ENCODE measurements at places on chromosomes 7 and 10.
A peak's percentile ranks its signal among the peaks of the same experiment; 100 is the strongest.

DNA sequence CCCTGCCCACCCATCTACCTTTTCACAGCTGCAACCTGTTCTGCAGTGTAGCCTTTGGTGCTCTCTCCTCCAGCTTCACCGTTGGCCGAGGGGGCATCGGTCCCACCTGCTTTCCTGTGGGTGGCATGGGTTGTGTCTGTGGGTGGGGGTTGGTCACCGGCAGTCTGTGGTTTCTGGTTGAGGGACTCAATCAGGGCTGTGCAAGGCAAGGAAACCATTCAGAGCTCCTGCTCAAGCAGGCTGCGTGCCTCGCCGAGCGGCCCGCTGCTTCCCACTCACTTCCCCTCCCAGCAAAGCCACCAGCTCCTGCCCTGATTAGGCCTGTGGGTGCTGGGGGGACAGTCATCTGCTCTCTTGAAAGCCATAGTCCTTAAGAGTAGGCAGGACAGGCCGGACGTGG is 9.8 kb downstream of the DNAJB12 start:
- DNase-seq: no peak

GRCh38 chr7:5539013-5539411 is 115.4 kb upstream of the TNRC18 start:
- no peak for DNase-seq

- no peak for DNase-seq
These were observed 3.1 kb downstream of the MACC1 start for GRCh38 chr7:20214132-20214531.

GRCh38 chr7:30169579-30169978 is 34.8 kb downstream of the MTURN start:
- DNase-seq: peak; percentile 20

- no peak for DNase-seq
These were observed 5.3 kb downstream of the VAX1 start for GRCh38 chr10:117132751-117133231.

GRCh38 chr10:74871595-74872382 is 45.4 kb downstream of the KAT6B start:
- DNase-seq: no peak

- DNase-seq: no peak
These were observed 20.7 kb upstream of the ZNF212 start for GRCh38 chr7:149218469-149219420.

DNA sequence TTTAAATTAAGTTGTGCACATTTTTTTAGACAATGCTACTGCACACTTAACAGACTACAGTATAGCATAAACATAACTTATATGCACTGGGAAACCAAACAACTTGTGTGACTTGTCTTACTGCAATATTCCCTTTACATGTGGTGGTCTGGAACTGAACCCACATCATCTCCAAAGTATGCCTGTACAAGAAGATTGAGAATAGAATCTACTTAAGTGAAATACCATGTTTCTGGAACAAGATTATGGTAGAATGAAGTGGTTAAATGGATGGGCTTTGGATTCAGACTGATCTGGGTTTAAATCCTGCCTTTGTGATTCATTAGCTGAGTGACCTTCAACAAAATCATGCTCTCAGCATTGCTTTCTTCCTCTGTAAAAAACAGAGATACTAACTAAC is 30.7 kb downstream of the CUL2 start:
- DNase-seq: peak; percentile 70

DNA sequence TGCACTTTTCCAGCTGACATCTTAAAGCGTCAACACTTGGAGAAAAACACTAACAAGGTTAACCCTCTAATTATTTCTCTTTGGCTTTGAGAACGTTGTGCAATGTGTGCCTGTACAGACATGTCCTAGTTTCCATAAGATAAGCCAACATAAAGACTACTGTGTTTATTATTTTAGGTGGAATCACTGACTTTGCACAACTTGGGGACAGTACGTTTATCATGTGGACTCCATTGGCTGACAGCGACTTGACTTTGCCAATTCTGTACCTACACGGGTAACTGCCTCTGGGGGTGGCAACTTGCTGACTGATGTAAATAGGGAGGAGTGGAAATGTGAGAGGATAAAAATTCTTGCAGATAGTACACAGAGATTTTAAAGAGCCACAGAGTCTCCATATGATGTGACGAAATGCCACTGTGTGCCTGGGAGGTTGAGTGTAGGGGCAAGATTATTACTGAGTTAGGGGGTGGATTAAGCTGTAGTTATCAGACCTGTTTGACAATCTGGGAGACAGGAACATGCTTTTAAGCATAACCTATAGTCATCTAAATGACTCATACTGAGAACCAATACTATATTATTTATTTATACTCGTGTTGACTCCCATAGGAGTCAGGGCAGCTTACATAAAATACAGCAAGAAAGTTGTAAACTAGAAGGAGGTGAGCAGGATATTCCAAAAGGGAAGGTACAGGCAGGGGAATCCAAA is 21.0 kb downstream of the SLC13A4 start:
- no peak for DNase-seq

DNA sequence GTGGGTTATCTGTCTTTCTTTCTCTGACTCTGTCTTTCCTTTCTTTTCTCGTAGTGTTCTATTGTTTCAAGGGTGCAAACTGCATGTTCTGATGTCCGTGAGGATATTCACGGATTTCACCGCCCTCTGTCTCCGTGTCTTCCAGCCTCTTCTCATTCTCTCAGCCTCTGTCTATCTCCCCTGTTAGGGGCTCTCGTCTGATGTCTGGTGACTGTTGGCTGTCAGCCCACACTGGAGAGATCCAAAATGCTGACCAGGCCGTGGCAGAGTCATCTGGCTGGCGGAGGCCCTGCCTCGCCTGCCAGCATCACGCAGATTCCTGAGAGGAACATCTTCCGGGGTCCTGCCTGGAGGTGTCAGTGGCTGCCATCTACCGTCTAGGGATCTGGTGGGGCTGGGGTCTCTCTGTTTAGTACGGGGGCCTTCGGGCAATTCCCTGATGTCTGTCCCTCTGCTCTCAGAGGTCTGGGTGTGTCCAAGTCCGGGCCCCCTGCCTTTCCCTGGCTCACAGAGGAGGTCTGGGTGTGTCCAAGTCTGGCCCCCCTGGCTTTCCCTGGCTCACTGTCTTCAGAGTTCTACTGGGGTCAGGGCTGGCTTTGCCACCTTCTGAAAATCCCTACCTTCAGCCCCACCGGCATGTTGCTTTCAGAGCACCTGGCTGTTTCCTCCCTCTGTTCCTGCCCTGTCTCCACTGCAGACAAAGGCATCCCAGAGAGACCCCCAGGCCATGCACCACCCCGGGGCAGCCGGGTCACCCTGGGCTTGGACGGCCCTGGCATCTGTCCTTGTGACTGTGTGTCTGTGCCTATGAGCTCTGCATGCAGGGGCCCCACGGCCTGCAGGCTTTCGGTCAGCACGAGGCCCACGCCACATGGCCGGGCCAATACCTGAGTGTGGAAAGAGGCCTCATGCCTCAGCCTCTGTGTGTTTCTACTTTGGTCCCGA is 14.0 kb upstream of the SCART1 start:
- no peak for DNase-seq

GRCh38 chr10:93211991-93212390 is 138.3 kb downstream of the CYP26A1 start:
- no peak for DNase-seq

- no peak for DNase-seq
These were observed 3.8 kb downstream of the NUDCD3 start for GRCh38 chr7:44486693-44487092.

DNA sequence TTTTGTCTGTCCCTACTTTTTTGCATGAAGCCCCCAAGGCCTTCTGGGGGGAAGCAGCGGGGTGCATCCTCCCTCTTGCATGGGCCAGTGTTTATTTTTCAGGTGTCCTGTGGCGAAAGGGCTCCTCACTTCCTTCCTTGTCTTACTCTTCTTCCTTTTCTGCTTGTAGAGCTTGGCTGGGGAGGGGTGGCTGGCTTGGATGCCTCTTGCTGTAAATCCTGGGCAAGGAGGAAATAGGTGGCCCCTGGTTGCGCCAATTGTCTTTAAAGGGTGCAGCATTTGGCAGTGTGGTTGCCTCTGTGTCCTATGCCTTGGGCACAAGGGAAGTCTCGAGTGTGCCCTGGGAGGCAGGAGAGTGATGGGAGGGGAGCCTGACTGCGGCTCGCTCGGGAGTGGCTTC is 95.0 kb downstream of the SH2D4B start:
- DNase-seq: no peak

DNA sequence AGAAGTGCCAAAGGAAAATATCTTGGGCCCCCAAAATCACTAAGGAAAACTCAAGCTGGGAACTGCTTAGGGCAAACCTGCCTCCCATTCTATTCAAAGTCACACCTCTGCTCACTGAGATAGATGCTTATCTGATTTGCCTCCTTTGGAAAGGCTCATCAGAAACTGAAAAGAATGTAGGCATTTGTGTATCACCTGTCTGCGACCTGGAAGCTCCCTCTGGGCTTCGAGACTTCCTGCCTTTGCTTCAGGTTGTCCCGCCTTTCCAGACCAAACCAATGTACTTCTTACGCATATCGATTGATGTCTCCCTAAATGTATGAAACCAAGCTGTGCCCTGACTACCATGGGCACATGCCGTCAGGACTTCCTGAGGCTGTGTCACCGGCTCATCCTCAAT is 14.5 kb upstream of the LRRC72 start:
- DNase-seq: no peak

DNA sequence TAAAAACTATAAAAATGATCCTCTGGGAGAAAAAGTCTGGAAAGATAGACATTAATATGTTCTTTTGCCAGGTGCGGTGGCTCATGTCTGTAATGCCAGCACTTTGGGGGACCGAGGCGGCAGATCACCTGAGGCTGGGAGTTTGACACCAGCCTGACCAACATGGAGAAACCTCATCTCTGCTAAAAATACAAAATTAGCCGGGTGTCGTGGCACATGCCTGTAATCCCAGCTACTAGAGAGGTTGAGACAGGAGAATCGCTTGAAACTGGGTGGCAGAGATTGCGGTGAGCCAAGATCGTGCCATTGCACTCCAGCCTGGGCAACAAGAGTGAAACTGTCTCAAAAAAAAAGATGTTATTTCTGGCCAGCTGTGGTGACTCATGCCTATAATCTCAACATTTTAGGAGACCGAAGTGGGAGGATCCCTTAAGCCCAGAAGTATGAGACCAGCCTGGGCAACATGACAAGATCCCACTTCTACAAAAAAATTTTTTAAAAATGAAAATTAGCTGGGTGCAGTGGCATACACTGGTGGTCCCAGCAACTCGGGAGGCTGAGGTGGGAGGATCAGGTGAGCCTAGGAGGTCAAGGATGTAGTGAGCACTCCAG is 101.9 kb upstream of the LRRN3 start:
- DNase-seq: no peak

- DNase-seq: peak; percentile 14
These were observed 111.3 kb upstream of the CARD11 start for GRCh38 chr7:3154881-3155494.

DNA sequence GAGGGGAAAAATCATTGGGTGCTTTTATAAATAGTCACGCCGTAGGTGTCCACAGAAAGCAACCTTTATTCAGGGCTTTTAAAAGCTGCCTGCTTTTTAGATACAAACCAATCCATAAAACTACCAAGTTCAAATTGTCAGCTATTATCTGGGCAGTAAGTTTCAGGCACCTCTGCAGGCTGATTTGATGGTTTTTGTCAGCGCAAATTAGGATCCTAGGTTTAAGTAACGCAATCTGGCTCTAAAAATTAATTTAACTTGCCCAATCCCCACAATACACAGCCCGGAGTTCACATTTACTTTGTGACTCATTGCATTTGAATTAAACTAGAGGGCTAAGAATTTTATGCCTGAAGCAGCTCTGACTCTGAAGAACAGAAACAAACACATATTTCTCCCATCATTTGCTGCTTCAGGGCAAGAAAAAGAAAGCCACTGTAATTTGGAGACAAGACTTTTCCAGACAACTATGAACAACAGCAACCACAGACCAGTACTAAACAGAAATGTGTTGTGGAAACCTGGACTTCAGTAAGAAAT is 43.3 kb downstream of the NRP1 start:
- DNase-seq: peak; percentile 92

- DNase-seq: no peak
These were observed 317.1 kb upstream of the KLF6 start for GRCh38 chr10:4101918-4102654.

GRCh38 chr10:61779950-61780659 is 117.4 kb downstream of the CABCOCO1 start:
- DNase-seq: peak; percentile 93

GRCh38 chr7:34333925-34334324 is 324.1 kb upstream of the NPSR1 start:
- no peak for DNase-seq

- DNase-seq: no peak
These were observed 110.8 kb downstream of the PDGFA start for GRCh38 chr7:408751-409311.

DNA sequence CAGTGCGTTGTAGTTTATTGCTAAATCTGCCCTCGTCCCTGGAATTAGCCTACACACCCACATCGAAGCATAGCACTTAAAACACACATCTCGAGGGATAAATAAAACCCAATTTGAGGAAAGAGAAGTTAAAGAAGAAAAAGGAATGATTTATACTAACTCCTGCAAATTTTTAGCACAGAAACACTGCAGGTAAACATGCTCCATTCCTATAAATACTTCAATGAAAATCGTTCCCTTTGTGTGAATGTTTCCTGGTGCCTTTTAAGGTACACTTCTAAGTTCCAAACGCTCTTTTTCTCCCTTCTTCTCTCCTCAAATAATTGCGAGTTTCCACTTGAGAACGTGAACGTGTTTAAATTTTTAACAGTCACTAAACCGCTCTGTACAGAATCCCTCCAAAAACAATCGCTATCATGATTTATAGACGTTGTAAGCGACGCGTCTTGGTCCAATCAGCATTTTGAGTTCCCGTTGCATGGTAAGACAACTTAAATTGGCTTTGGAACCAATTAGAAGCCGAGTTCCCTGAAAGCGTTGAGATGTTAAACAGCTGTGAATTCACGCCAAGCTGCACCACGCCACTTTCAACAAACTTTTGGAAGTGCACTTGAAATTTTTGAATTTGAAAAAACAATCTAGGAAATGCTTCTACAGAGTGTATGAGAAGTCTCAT is 12.5 kb upstream of the EBLN1 start:
- DNase-seq: peak; percentile 53

- no peak for DNase-seq
These were observed 15.7 kb downstream of the RBM33 start for GRCh38 chr7:155660059-155660757.
